ENCODE measurements at places on chromosomes 2 and 18. TPM values are rescaled to one million over a fixed set of nuclear protein-coding genes. Genes with fewer than 3 reads are reported as not detected.

The PDE1A gene
- total RNA-seq = 1.5 TPM

The BOLL gene
- total RNA-seq = not detected

The PPIG gene
- total RNA-seq = 45.9 TPM

The TRABD2A gene
- 0.21 TPM for total RNA-seq

The KLHL29 gene
- 5.0 TPM for total RNA-seq

The SLC9A2 gene
- total RNA-seq = not detected

The CAD gene
- 72.6 TPM for total RNA-seq

The SLC14A1 gene
- 0.24 TPM for total RNA-seq

The STAT4 gene
- 1.3 TPM for total RNA-seq

The KANSL3 gene
- 44.2 TPM for total RNA-seq

DNA sequence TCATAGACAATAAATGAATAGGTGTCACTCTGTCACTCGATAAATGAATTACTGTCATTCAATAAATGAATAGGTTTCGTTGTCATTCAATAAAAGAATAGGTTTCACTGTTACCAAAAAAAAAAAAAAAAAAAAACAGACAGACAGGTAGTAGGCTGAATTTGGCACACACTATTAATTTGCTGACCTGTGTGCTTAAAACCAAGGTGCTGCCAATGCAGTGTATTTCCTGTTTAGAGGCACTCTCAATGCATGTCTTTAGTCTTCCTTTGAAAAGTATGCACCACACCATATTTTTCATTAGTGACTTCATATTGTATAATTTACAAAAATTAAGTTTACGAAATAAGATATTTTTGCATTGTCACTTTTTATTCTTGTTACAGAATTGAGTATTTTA, 16.2 kb downstream of the ANKRD62 start:
- peaks cover 72% of the 10 kb centered on the region for H3K27me3 ChIP-seq
- no peak for DNase-seq
- H3K27ac ChIP-seq = no peak overlapping the region

DNA sequence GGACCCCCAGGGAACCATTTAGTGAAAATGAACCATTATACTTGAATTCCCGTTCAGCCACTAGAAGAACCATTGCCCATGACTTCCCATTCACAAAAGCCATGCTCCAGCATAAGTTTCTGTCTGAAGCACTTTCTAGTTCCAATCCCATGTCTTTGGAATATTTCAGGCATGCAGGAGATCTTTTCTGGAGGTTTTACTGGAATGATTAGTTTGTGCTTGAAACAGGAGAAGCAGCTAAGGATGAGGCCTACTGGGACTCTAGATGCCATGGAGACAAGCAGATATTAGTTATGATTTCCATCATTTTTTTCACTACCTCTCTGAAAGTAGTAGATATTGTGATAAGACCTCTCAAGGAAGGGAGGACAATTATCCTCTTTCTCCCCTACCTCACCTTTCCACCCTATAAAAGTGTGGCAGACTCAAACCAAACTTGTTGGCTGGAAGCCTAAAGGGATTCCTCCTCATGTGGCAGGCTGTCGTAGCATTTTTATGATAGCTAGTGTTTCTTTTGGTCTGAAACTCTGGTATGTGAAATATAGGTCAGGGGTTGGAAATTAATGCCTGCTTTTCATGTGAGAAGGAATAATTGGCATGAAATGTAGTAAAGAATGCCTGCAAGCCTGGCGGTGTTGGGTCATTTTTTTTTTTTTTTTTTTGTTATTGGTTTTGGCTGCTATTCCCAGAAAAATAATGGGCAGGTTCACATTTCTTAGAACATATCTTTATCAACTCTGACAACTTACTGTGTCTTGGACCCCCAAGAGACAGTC, 29.3 kb upstream of the MMADHC start:
- peaks cover 3% of the 10 kb centered on the region for H3K36me3 ChIP-seq
- peaks cover 75% of the 10 kb centered on the region for H3K4me1 ChIP-seq
- no peak overlapping the region for H3K4me3 ChIP-seq
- peak overlapping the region; percentile 87 for H3K27ac ChIP-seq
- no peaks in the 10 kb centered on the region for H3K27me3 ChIP-seq

DNA sequence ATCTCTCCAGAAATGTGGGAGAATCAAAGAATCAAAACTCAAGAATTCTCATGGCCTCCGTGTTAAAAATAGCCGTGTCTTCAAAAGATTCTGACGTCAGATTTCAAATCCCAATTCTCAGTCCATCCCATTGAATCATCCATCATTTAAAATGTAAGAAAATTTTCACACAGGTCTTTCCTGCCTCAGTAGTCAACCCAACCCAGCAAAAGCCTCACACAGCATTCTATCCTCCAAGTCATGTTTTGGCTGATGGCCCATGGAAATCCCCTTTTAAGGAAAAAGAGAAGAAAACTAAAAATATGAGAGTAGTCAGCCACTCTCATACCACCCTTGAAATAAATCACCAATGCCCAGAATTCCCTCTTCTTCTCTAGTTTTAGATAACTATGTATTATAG, 211.8 kb downstream of the C1D start:
- H3K4me3 ChIP-seq = no peak overlapping the region
- no peaks in the 10 kb centered on the region for H3K27me3 ChIP-seq
- no peak overlapping the region for H3K27ac ChIP-seq
- no peaks in the 10 kb centered on the region for H3K36me3 ChIP-seq
- peaks cover 6% of the 10 kb centered on the region for H3K4me1 ChIP-seq

GRCh38 chr18:79799619-79800370, 2.1 kb downstream of the KCNG2 start:
- no peak overlapping the region for H3K4me3 ChIP-seq
- H3K4me1 ChIP-seq = peaks cover 6% of the 10 kb centered on the region
- H3K27me3 ChIP-seq = peaks cover 39% of the 10 kb centered on the region
- H3K27ac ChIP-seq = no peak overlapping the region

GRCh38 chr2:160906878-160907277, 253.3 kb upstream of the TANK start:
- no peak for DNase-seq
- no peaks in the 10 kb centered on the region for H3K27me3 ChIP-seq
- H3K36me3 ChIP-seq = no peaks in the 10 kb centered on the region
- H3K27ac ChIP-seq = no peak overlapping the region
- no peak overlapping the region for H3K4me3 ChIP-seq

- H3K27ac ChIP-seq = no peak overlapping the region
- DNase-seq = no peak
- no peaks in the 10 kb centered on the region for H3K4me1 ChIP-seq
- H3K36me3 ChIP-seq = no peaks in the 10 kb centered on the region
- no peak overlapping the region for H3K4me3 ChIP-seq
- no peaks in the 10 kb centered on the region for H3K27me3 ChIP-seq
Observed at GRCh38 chr18:4333043-4333442, 122.1 kb downstream of the DLGAP1 start.

GRCh38 chr18:12879840-12880540, 4.0 kb downstream of the PTPN2 start:
- no peaks in the 10 kb centered on the region for H3K36me3 ChIP-seq
- no peak overlapping the region for H3K4me3 ChIP-seq
- peak overlapping the region; percentile 3 for H3K27ac ChIP-seq
- peaks cover 47% of the 10 kb centered on the region for H3K4me1 ChIP-seq
- H3K27me3 ChIP-seq = no peaks in the 10 kb centered on the region

DNA sequence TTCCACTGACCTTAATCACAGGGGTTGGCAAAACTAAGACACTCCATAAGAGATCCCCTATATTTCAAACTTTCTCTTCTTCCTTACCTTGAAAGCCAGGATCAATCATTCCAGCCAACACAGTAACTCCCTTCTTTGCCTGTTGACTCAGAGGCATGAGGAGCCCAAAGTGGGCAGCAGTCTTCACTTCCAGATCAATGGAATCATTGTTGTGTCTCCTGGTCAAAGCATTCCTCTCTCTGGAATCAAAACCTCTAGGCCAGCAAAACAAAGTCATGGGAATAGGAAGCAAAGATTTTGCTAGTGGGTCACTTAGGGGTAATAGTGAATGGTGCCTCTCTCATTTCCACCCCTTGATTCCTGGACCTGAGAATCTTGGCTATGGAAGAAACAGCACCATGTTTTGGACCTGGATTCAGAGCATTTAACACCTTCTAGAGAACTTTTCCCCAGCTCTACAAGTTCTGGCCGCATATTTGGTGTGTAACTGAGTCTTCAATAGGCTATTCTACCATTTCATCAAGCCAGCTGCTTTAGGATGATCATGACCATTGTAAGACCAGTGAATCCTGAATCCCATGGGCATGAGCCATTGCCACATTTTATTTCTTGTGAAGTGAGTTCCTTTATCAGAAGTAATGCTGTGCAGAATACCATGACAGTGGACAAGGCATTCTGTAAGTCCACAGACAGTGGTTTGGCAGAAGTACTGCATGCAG, 65.7 kb upstream of the SERPINE2 start:
- no peaks in the 10 kb centered on the region for H3K27me3 ChIP-seq
- DNase-seq = no peak
- no peaks in the 10 kb centered on the region for H3K36me3 ChIP-seq
- H3K27ac ChIP-seq = no peak overlapping the region

DNA sequence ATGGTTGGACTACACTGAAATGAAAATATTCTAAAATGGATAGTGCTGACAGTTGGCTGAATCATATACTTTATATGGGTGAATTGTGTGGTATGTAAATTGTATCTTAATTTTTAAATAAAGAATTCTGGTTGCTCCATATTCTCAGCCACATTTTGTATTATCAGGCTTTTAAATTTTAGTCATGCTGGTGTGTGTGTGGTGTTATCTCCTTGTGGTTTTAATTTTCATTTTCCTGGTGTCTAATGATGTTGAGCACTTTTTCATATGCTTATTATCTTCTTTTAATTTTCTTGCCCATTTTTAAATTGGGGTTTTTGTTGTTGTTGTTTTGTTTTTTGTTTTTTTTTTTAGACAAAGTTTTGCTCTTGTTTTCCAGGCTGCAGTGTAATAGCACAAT, 3.8 kb upstream of the HIBCH start:
- H3K27ac ChIP-seq = no peak overlapping the region
- H3K36me3 ChIP-seq = no peaks in the 10 kb centered on the region
- H3K27me3 ChIP-seq = peaks cover 7% of the 10 kb centered on the region
- no peak for DNase-seq

DNA sequence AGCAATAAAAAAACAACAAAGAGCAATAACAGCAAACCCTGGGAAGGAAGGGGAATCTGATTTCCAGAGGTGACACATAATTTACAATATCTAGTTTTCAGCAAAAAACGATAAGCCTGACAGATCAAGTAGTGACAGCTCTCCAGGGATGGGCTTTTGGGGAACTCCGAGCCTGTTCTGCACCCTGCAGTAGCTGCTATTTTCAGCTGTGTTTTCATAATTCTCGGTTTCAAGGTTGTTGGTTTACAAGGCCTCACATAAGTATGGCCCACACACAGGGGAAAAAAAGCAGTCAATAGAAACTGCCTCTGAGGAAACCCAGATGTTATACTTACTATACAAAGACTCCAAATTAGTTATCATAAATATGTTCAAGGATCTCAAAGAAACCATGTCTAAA, 67.7 kb upstream of the CTLA4 start:
- H3K4me1 ChIP-seq = peaks cover 33% of the 10 kb centered on the region
- H3K27me3 ChIP-seq = no peaks in the 10 kb centered on the region
- no peak overlapping the region for H3K27ac ChIP-seq

DNA sequence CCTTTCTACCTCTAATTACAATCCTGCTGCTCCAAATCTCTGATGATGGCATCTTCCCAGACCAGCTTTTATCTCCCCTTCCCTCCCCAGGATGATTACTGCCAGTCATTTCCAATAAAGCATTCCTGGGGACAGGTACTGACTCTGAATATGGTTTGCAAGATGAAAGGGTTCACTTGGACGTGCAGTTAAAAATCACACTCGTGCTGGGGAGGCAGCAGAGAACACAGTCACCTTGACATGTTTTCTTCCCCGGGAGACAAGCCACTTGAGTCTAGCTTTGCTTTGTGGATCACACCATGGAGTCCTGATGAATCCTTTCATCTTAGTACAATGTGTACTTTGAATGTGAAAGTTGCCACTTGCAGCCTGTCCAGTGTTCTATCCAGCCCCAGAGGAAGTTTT, 175.0 kb downstream of the ALPK2 start:
- H3K4me1 ChIP-seq = peaks cover 17% of the 10 kb centered on the region
- no peaks in the 10 kb centered on the region for H3K36me3 ChIP-seq
- H3K27me3 ChIP-seq = no peaks in the 10 kb centered on the region
- no peak overlapping the region for H3K27ac ChIP-seq

DNA sequence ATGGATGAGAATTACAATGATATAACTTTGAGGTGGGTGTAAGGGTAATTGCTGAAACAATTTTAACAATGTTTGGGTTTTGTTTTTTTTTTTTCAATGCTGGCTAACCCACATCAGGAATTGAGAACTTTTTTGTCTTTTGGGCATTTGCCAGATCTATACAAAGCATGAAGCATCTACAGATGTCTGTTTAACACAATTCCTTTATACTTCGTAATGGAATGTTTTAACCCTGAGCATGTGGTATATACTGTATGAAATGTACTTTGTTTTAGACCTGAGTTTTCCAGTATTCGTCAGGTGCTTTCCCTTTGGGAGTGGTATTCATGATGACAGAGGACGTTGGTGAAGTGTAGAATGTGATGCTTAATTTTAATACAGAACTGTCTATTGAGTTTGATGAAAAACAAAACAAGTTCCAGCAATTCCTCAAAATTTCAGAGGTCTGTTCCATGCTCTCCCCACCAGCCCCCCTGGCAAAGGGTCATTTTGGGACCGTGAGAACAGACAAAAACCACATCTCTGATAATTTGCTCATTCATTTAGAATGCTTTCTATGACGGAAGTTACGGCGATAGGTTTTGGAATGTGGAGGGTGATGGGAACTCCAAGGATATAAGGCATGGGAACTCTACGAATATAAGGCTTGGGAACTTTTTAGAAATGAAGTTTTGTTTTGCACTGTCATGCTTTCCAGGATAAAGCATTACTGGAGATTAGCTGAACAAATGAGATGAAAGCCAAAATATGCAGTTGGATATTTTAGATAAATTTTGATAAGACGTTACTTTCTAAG, 14.1 kb downstream of the LIMS1 start:
- peak overlapping the region; percentile 21 for H3K4me3 ChIP-seq
- peaks cover 2% of the 10 kb centered on the region for H3K36me3 ChIP-seq
- H3K27ac ChIP-seq = peak overlapping the region; percentile 74
- H3K4me1 ChIP-seq = peaks cover 32% of the 10 kb centered on the region

GRCh38 chr2:134846213-134846612, 7.8 kb downstream of the ACMSD start:
- no peak overlapping the region for H3K4me3 ChIP-seq
- H3K27ac ChIP-seq = no peak overlapping the region
- DNase-seq = no peak
- H3K4me1 ChIP-seq = no peaks in the 10 kb centered on the region
- H3K36me3 ChIP-seq = no peaks in the 10 kb centered on the region
- no peaks in the 10 kb centered on the region for H3K27me3 ChIP-seq

DNA sequence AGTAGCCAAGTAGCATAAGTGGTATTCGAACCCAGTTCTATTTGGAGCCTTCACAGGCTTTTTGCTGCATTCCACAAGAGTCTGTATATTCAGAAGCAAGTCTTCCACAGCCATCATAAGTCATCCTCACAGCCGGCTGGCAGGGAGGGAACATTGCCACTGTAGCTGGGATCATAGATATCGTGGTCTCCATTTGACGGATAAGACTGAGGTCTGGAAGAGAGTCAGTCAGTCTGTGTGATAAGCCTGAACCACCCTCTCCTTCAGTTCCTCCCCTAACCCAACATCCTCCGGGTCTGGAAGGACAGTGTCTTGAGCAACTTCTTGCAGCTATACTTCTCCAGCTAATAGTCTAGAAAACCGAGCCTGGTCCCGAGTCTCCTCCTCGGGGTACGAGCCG, 17.0 kb upstream of the C1QL2 start:
- peaks cover 11% of the 10 kb centered on the region for H3K4me1 ChIP-seq
- H3K4me3 ChIP-seq = no peak overlapping the region
- no peaks in the 10 kb centered on the region for H3K36me3 ChIP-seq
- H3K27ac ChIP-seq = no peak overlapping the region
- no peaks in the 10 kb centered on the region for H3K27me3 ChIP-seq
